Stimulated activated CD8-positive, alpha-beta memory T cell treated with anti-CD3 and anti-CD28 coated beads, Interleukin-15, amount 100 ng/mL, for 1 hour (primary cell): ENCODE measurements at places on chromosomes 13 and 19.

- DNase-seq, result peak; percentile 24
Measured at GRCh38 chr13:72643311-72643989, 84.0 kb downstream of the MZT1 start.

DNA sequence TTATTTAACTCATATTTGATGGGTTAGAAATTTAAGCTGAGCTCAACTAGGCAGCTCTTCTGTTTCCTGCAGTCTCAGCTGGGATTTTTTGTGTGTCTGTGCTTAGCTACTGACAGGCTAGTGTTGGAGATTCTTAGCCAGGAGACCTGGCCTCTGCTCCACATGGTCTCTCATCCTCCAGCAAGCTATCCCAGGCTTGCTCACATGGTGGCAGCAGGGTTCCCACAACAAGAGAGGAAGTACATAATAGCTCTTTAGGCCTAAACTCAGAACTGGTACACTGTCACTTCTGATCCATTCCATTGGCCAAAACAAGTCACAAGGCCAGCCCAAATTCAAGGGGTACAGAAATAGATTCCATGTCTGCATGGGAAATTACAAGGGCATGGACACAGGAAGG is 406.2 kb downstream of the SUCLA2 start:
- no peak for DNase-seq

GRCh38 chr19:3071768-3072167 is 9.5 kb upstream of the TLE5 start:
- no peak for DNase-seq

GRCh38 chr13:46715363-46715762 is 81.6 kb downstream of the ESD start:
- no peak for DNase-seq

DNA sequence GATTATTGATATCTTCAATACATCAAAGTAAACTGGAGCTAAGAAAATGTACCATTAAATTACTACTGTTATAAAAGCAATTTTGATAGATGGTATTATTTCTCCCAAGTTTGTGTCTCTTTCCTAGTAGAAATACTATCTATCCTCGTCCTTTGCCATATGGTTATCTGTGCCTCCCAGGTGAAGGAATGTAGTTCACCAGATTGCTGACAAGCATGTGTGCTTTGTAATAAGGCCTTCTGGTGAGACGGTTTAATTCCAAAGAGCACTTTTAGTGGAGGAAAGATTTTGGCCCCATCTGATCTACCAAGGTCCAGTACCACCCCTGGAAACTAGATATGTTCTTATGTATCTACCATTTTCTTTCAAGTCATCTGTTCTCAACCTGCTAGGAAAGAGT is 243.6 kb downstream of the DLEU7 start:
- DNase-seq, result no peak

- no peak for DNase-seq
Measured at GRCh38 chr13:32150794-32151193, 119.2 kb downstream of the FRY start.

DNA sequence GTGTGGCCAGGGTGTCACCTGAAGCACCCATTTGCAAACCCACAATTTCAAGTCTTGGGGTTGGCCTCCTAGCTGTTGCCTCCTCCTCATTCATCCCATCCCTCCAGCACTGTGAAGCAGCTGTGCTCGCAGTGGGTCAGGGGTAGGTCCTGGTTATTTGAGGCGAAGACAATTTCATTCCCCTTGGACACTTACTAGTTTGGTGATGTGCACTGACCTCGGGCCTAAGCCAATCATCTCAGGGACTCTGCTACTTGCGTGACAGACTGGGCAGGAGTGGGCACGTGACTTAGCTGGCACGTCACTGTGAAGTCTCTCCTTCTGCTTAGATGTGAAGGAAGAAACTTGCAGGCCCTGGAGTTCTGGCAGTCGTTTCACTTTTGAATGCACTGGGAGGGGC is 3.5 kb upstream of the ATP11A start:
- no peak for DNase-seq

DNA sequence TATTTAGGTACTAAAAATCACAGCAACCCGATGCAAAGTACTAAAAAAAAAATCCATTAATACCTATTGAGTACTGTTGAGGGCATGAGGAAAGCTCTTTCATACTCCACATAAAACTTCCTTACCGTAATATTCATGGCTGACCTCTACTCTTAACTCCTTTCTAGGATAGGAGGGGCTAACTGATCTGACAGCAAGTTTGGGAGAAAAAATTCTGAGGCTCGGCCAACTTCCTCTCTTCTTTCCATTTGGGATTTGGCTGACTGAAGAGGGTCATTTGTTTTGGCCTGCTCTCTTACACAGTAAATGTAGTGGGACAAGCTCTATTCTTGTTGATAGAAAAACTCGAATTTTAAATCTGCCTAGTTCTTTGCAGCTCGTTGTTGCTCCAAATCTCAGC is 9.4 kb upstream of the USPL1 start:
- DNase-seq, result no peak

- DNase-seq, result no peak
Measured at GRCh38 chr19:30338878-30339623, 33.1 kb upstream of the ZNF536 start.

GRCh38 chr13:101127741-101128353 is 288.5 kb downstream of the NALCN start:
- DNase-seq, result no peak

DNA sequence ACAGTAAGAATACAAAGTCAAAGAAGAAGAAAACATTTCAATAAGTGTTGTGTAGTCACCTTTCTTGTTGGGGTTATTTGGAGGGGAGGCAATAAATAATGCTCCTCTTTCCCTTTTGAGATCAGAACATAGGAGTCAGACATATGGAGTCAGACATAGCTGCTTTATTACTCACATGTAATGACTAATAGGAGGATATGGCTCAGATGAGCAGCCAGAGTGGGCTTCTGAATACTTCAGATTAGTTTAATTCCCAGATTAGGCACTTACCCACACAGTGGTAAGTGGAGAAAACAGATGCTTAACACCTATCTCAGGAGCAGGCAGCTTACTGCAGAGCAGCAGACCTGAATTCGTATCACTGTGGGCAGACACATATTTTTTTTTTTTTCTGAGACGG is 31.7 kb upstream of the C1QTNF9B start:
- DNase-seq, result no peak

DNA sequence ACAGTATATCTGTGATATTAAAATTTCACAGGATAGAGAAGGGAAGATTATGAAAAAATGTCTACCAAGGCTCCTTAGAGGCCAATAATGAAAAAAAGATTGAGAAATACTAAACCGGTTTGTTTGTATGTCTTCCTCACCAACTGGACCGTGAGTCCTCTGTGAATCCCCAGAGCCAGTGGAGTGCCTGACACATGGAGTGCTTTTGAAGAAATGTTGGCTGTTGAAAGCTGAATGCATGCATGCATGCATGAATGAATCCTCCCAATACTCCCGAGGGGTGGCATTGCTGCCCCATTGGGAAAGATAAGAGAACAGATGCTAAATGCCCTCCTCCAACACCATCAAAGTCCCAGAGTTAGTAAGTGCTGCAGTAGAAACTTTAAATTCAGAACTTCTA is 152.7 kb upstream of the SERP2 start:
- no peak for DNase-seq

GRCh38 chr13:111952814-111953213 is 114.1 kb upstream of the SOX1 start:
- no peak for DNase-seq

GRCh38 chr19:16889883-16890460 is 1.2 kb downstream of the F2RL3 start:
- no peak for DNase-seq

GRCh38 chr13:46386392-46387063 is 524 bp downstream of the RUBCNL start:
- DNase-seq, result no peak

DNA sequence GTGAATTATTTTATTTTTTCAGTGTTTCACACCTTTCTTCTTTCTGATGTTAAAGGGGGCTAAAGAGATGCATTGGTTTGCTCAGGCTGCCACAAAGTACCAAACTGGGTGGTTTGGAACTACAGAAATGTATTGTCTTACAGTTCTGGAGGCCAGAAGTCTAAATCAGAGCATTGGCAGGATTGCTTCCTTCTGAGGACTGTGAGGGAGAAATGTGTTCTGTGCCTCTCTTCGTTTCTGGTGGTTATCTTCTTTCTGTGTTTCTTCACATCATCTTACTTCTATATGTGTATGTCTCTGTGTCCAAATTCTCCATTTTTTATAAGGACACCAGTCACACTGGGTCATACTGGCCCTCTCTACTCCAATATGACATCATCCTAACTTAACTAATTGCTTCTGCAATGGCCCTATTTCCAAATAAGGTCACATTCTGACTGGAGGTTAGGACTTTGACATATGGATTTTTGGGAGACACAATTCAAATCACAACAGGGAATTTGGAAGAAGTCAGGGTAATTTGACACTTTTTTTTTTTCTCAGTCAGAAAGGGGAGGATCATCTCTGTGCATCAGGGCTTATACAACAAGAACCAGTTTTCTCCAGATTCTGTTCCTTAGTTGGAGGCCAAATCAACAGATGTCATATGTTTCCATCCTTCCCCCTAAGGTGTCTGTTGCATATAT is 188.2 kb downstream of the KCNRG start:
- DNase-seq, result no peak

- DNase-seq, result no peak
Measured at GRCh38 chr19:4266253-4267000, 12.6 kb upstream of the SHD start.

DNA sequence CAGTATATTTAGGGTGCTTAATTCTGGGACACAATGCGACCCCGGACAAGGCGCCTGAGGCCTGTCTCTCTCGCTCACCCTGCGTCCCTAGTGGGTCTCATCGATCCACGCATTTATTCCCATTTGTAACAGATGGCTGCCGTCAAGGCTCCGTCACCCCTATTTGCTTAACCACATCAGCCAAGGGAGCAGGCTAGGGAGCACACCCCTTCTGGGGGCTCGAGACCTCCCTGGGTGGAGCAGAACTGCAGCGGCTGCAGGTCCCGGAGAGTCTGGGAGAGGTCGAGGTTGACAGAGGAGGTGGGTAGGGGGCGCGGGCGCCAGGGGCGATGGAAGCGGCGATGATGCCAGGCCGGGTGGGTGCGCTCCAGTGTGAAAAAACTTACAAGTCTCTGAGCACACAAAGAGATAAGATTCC is 507 bp downstream of the ALG5 start:
- peak; percentile 2 for DNase-seq

DNA sequence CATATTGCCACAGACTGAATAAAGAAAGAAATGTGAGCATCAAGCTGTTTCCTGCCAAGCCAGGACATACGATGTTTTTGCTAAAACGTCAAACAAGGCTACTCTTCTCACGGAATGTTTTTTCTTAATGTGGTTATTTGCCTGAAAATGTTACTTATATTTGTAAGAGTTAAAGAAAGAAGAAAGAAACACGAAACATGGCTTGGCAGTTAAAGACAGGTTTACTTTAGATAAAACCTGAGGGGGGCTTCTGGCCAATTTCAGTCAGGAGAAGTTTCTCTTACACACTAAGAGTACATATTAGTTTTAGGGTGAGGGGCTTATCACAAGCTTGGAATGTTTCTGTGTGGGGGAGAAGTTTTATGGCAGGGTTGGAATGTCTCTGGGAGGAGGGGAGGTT is 4.4 kb upstream of the OR10H4 start:
- no peak for DNase-seq
